ENCODE measurements at places on chromosomes 7 and 10. TPM values are rescaled to one million over a fixed set of nuclear protein-coding genes. Genes with fewer than 3 reads are reported as not detected.
A peak's percentile ranks its signal among the peaks of the same experiment; 100 is the strongest.

The SEM1 gene
- total RNA-seq: 50.3 TPM

- no peak for DNase-seq
Measured at GRCh38 chr7:142866361-142867096, 11.7 kb downstream of the EPHB6 start.

GRCh38 chr10:50561266-50561665 lies 62.5 kb downstream of the SGMS1 start:
- no peak for DNase-seq

DNA sequence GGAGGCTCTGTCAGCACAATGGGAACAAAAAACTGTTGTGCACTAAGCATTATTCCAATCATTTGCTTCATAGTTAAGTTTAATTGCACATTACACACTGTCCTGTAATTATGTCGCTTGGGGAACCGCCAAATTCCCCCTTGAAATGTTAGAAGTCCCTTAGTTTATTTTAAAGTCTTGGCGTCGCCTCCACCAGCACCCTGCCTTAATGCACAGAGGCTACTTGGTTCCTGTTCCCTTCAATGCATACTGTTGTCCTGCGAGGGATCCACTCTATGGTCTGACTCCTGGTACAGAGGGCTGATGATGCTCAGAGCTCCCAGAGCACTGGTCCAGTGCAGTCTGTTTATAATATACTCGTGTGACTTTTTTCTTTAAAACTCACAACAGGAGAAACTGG lies 330.7 kb downstream of the ELMO1 start:
- DNase-seq: no peak

- peak; percentile 60 for DNase-seq
Measured at GRCh38 chr7:66170309-66171231, 34.6 kb upstream of the TPST1 start.

The DYDC2 gene
- total RNA-seq: not detected

GRCh38 chr7:142384493-142384922 lies 126.7 kb upstream of the PRSS58 start:
- no peak for DNase-seq

DNA sequence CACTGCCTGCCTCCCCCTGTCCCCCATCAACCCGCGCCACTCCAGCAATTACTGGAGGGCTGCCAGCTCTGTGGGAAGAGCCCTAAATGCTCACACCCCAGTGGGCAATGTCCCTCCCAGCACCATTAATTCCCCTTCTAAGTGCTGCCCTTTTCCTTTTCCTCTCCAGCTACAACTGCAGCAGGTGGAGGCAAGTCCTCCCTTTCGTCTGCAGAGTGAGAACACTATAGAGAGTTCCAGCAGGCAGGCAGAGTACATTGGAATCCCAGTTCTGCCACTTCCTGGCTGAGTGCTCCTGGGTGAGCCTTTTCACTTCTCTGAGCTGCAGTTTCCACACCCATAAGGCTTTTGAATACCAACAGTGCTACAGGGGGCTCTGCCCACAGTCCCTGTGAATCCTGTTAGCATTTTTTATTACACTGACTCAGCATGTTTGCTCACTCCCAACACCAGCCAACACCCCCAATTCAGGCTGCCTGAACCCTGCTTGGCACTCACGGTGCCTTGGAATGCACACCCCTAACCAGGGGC lies 447.0 kb downstream of the GRID1 start:
- no peak for DNase-seq

The HMX2 gene
- not detected for total RNA-seq

DNA sequence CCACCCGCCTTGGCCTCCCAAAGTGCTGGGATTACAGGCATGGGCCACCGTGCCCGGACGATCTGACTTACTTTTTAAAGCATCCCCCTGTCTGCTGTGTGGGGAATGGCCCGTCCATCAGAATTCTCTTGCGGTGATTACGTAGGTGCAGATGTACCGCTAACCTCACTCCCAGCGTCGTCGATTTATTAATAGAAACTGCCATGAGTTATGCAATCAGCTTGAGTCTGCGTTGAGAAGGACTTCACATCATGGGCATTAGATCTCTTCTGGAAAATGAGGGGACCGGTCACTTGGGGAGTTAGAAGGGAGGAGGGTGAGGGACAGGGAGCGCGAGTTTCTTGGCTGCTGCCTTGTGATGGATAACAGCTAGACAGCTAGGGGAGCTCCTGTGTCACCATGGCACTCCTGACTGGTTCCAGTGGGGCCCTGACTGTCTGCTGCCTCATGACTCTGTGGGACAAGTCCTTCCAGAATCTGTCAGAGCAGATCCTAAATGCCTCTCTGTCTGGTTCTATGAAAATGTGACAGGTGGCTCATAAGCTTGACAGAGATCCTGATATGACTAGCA lies 35.2 kb downstream of the POR start:
- DNase-seq: no peak

- no peak for DNase-seq
Measured at GRCh38 chr7:92648067-92648466, 57.9 kb upstream of the FAM133B start.

DNA sequence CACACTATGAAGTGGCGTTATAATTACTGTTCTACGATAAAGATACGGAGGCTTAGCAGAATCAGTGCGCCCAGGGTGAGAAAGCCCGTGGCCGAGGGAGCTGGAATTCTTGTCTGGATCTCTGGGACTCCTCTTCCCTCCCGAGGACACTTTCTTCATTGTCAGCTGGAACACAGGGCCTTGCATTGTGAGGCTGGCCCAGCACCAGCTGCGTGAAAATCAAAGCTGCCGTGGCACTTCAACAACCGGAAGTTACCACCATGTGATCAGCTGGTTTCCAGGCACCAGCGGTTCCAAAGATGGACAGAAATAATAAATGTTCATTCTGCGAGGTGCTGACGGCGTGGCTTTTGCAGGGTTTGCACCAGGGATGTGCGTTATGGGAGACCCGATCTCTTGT lies 234.0 kb upstream of the PITRM1 start:
- DNase-seq: no peak

- DNase-seq: no peak
Measured at GRCh38 chr7:2101630-2102374, 130.9 kb downstream of the MAD1L1 start.

DNA sequence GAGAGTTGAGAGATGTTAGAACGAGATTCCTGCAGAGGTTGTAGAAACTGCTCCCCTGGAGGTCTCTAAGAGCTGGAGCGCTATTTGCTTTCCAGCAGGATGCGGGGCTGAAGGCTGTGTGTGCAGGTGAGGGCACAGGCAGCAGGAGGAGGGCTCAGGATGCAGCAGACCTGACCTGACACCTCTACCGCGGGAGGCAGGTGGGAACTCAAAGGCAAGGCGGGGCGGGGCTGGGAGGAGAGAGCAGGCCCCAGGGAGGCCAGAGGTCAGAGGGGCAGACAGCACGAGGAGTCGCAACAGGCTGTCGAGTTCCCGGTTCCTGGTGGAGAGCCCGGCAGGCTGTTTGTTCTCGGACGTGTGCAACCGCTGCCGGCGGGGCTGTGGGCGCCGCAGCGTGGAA lies 7.9 kb upstream of the CRTAC1 start:
- DNase-seq: no peak
